ENCODE measurements at places on chromosomes 7 and 10.

GRCh38 chr7:128066395-128066794, 35.2 kb upstream of the LRRC4 start:
- no peak for DNase-seq

- DNase-seq = no peak
Observed at GRCh38 chr10:116306847-116307246, 17.4 kb upstream of the CCDC172 start.

GRCh38 chr10:127553417-127553816, 4.3 kb downstream of the NPS start:
- DNase-seq = no peak

DNA sequence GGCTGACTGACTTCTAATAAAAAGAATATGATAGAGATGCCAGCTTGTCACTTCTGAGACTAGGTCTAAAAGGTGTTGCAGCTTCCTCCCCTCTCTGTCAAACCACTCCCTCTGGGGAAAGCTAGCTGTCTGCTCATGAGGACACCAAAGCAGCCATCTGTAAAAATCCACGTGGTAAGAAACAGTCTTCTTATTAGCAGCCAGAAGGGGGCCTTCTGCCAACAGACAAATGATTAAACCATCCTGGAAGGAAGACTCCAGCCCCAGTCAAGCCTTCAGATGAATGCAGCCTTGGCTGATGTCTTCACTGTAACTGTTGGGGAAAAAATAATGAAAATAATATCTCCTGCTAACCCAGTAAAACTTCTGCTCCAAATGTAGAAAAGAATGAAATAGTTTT, 41.9 kb upstream of the DAGLB start:
- DNase-seq = no peak

DNA sequence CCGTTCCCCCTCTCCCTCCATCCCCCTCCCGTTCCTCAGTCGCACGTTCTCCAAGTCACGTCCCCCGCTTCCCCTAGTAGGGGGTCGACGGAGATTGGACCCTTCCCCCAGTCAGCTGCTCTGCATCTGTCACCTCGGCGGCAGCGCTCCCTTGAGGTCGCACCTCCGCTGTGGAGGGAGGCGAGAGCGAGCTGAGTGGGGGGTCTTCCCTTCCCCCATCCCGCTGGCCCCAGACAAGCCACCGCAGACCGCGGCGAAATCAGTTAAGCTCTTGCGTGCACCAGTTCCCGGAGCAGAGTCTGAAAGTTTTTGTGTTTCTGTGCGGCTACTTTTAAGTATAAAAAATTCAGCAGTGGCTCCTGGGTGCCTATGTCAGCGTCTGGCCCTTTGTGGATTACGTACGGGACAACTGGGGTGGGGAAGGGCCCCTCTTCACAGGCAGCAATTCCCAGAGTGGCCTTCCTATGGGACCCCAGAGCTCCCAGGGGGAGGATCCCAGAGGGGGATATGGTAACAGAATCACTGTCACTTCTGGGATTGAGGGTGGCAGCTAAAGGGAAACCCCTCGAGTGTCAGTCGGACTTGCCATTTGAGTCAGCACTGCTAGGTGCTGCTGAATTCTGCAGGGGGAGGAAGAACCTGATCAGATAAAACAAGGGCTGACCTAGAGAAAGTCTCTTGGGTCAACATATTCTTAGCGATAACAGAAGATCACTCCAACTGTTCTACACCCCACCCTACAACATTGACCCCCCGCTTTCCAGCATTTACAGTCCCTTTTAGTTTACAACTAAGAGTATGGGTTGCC, 12.5 kb upstream of the DDIT4 start:
- peak; percentile 60 for DNase-seq

DNA sequence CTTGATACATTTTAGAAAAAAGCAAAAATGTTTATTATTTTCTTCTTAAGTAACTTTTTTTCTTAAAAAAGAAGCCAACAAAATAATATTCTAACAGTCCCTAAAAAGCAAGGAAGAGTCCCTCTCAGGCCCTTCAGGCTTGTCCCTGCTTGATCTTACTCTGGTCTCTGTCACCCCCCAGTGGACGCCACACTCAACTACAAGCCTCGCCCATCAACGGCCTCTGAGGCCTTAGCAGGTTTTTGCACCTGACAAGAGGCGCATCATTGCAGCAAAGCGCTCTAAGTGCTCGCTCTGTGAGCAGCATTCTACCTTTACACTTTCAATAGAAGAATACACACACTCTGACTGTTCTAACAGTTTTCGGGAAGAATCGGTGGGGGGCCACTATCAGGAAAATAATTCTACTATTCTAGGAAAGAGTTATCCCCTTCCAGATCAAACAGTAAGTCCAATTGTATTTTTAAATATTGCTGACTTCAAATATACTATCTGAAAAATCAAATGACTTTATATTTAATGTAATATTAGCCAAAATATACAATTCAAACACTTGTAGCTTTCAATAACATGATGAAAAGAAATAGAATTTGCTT, 139.2 kb downstream of the USP6NL start:
- DNase-seq = peak; percentile 67

DNA sequence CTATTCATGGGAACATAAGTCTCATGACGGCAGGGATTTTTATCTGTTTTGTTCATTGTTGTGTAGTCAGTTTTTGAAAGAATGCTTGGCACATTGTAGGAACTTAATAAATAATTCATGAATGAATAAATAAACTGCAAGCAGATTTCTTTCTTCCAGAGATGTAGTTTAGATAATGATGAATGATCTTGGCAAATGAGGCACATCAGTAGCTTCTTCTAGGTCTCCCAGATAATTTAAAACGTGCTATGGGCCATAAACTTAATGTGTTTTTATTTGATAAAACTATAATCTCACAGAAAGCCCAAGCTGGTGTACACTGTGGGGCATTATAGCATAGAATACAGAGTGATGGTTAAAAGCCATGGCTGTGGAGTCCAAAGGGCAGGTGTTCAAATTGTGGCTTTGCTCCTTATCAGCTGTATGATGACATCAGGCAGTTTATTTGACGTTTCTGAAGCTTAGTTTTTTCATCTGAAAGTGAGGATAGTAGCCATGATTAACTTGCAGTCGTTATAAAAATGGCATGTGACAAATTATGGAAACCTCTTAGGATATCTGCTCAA, 3.5 kb downstream of the MGAM start:
- no peak for DNase-seq

- no peak for DNase-seq
Observed at GRCh38 chr10:6068422-6068821, 6.3 kb upstream of the IL2RA start.

- no peak for DNase-seq
Observed at GRCh38 chr10:72019085-72019876, 55.1 kb downstream of the CHST3 start.

- DNase-seq = peak; percentile 84
Observed at GRCh38 chr7:12067156-12067831, 143.8 kb upstream of the TMEM106B start.

DNA sequence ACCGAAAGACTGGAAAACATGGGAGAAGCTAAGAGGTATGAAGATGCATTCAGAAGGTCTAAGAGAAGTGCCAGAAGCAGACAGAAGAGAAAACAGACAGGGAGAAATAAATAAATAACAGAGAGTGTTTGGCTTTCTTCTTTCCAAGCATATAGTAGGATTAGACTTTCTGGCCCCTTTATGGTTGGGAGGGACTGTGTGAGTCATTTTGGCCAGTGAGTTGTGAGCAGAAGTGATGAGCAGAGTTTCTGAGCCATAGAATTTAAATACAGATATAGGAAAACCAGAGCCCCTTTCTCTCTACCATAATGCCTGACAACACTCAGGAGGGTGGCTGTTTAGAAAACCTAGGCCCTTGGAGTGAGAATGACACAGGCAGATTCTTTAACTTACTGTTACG, 171.0 kb downstream of the PPP1R17 start:
- no peak for DNase-seq

DNA sequence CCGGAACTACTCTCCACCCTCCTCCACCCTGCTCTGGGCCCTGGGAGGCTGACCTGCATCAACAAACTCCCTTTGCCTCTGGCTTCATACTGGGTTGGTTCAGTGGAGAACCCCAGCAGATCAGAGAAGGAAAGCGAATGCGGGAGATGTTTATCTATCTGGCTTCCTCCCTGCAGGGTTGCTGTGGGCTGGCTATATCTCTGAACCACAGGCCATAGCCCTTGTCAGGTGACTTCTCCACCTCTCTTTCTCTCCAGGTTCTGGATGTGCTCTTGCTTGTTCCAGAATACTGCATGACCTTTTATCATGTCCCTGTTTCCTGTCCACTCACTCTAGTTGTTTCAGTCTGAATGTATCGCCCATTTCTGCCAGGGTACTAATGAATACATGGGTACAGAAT, 51.7 kb upstream of the IFRD1 start:
- DNase-seq = no peak

DNA sequence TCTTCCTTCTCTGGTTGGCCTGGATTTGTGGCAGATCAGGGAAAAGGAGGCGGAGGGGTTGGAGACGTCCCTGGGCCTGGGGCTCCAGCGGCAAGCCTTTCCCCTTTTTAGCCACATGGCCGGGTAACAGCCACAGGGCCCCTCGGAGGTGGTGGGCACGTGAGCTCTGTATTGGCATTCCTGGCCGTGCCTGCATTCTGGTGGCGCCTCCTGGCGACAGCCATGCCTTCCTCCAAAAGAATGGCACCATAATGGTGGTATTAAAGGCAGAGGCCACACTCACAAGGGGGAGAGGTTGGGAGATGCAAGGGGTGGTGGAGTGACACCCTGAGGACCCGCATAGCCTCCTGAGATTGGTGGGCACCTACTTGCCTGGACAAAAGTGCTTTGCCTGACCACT, 3.0 kb upstream of the AQP1 start:
- no peak for DNase-seq

DNA sequence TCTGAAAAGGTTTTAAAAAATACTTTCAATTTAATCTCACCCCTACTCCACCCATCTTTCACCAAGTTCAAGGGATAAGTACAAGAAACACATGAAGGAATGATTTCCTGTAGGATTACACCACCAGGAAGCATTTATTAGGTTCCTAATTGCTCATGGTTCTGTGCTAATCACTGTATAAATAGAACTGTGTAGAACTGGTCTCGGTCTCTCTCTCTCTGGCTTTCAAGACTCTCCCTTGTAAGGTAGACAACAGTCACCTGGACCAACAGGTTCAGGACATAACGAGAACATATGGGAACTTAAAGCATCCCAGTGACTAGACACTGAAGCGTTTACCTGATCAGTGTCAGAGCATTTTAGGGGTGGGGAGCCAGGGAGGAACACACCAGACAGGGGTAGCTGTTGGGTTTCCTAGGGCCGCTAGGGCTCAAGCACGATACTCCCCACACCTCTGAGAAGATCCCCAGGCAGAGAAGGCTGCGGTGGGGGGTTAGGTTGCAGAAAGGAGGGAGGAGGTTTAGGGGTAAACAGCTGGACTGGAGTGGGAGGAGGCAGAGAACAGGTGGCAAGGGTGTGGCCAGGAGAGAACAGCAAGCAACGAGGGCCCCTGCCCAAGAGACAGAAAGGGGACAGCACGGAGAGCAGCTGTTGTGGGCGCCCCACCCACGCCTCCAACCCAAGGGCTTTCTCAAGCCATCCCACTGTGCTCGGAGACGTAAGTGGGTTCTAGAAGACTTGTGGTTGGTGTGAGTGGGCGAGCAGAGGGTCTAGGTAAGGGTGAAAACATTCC, 52.5 kb upstream of the USP6NL start:
- DNase-seq = no peak

Data from cardiac fibroblast (primary cell).